ENCODE measurements at places on chromosomes 12 and 14. TPM values are rescaled to one million over a fixed set of nuclear protein-coding genes. Genes with fewer than 3 reads are reported as not detected.

GRCh38 chr14:101229666-101230065 is 326.1 kb upstream of the RTL1 start:
- peak; percentile 43 for DNase-seq

- no peak for DNase-seq
Observed at GRCh38 chr12:12691549-12691948, 4.4 kb downstream of the GPR19 start.

- DNase-seq: no peak
Observed at GRCh38 chr12:20507056-20507455, 138.7 kb downstream of the PDE3A start.

GRCh38 chr12:18703911-18704310 is 33.9 kb downstream of the PLCZ1 start:
- DNase-seq: no peak

- DNase-seq: no peak
Observed at GRCh38 chr14:106586098-106586704, 1059.8 kb downstream of the TMEM121 start.

DNA sequence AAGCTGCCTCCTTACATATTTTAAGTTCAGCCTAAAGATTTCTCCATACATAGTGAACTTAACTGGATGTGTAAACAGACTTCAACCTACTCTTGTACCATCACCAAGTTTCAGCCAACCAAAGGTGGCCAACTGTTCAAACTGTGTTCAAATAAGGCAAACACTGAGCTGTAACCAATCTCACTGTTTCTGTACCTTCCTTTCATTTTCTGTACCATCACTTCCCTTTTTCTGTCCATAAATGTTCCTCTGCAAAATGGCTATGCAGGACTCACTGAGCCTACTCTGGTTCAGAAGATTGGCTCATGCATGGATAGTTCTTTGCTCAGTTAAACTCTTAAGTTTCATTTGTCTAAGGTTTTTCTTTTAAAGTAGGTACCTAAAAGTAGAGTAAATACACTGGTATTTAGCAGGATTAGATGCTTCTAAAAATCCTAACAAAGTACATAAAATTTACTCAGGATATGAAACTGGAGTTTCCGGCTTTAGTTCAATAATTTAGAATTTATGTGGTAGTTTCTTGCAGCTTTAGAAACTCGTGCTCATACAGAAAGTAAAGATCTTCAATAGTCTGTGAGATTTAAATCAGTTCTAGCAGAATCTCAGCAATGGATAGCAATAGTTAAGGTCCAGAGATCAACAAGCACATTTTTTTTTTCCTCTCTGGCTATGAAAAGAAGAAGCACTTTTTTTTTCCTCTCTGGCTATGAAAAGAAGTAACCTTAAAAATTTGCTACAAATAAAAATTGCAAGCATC is 282.0 kb upstream of the PPFIA2 start:
- no peak for DNase-seq

DNA sequence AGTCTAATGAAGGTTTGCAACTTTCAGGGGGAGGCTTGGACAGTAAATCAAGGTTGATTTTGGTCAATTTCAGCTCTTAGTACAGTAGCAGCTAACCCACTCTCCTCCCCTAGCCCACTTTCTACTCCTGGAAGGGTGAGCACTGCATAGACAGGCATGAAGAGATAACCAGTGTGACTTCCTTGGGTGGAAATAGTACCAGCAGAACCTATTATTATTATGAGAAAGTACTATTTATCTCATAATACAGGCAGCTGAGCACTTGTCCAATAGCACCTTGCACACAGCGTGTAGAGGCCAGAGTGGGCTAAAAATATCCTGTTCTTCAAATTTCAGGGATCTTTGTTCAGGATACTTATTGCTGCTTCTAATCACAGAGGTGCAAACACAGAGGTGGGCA is 96.2 kb upstream of the FKBP4 start:
- DNase-seq: no peak

- no peak for DNase-seq
Observed at GRCh38 chr14:66624336-66624937, 116.5 kb downstream of the GPHN start.

DNA sequence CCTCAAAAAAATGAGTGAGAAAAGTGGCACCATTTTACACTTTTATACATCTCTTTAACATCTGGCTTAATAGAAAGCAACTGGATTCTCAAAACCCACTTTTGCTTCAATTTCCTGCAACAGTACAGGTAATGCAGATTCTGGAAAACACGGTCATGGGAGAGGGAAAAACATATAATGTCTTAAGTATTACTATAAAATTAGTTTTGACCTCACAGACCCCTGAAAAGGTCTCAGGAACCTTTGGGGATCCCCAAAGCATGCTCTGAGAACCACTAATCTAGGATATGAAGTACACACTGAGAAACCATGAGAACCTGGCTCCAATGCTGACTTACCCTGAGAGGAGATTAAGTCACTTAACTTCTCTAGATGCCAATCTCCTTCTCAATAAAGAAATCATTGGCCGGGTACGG is 64.7 kb downstream of the PPP2R5E start:
- DNase-seq: no peak

GRCh38 chr12:22396735-22397134 is 62.2 kb upstream of the ST8SIA1 start:
- DNase-seq: no peak

DNA sequence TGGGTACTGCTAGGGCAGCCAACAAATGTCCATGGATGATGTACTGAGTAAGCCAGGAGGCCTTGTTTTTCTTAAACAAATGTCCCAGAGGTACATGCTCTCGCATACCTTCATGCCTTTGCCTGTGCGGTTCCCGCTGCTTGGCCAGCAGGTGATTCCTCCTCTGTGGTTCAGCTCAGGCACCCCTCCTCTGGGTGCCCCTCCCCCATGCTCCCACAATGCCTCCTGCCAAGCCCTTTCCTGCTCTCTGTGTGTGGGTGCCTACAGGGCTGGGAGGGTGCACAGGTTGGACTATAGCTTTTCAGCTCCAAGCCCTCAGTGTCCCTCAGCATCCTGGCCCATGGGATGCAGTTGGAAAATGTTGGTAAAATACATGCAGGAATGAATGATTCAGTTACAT is 23.5 kb downstream of the ASB2 start:
- no peak for DNase-seq

- peak; percentile 82 for DNase-seq
Observed at GRCh38 chr14:74661726-74662450, 49.9 kb upstream of the LTBP2 start.

DNA sequence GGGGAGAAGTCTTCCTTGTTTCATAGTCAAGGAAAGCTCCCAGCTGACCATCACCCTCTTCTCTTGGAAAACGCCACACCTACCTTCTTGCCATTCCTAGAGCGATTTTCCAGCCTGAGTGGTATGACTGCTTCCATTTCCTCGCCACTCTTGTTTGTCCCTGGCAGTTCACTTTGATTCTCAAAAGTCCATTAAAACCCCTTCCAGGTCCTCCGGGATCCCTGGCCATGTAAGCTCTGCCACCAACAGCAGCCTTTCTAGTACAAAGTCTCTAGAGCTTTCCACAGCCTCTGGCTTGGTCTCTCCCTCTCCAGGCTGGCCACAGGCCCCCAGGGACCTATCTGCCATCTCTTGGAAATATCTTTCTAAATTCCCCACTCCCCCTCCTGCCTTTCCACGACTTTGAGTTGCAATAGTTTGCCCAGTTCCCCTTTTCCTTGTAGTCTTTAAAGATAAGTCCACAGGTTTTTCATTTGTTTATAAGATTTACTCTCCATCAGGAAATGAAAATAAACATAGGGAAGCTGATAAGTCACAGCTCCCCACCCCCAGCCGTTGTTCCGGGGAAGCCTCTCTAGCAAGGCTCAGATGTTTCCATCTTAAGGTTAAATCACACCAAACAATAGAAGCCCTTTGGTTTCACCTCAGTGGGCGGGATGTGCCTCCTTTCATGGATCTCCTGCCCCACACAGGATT is 42.9 kb upstream of the SINHCAF start:
- DNase-seq: peak; percentile 31

DNA sequence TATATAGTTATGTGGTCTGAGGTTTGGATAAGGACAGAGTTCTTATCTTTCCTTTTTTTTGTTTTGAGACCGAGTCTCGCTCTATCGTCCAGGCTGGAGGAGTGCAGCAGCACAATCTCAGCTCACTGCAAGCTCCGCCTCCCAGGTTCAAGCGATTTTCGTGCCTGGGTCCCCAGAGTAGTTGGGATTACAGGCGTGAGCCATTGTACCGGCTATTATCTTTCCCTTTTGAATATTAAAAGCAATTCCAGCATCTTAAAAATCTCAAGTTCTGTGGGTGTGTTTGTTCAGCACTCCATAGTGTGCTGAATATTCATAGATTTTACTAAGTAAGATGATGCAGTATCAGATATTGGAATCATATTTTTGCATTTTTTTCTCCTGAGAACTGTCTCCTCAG is 404.4 kb upstream of the RGS6 start:
- no peak for DNase-seq

- DNase-seq: no peak
Observed at GRCh38 chr12:97616946-97617345, 154.3 kb downstream of the RMST start.

DNA sequence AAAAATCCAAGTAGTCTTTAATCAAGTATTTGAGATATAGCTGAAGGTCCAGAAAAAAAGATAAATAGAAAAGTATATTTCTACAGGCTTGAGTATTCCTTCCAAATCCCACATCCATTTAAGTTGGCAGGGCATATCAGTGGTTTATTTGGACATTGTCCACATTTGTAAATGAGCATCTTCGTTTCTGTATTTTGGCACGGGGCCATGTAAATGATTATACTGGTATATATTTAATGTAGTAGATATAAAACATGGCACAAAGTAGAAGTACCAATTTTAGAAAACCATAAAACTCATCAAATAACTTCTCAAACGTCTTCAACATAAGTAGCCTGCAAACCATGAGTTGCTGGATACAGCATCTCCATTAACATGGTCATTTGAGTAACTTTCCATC is 437.4 kb upstream of the SOX5 start:
- no peak for DNase-seq

DNA sequence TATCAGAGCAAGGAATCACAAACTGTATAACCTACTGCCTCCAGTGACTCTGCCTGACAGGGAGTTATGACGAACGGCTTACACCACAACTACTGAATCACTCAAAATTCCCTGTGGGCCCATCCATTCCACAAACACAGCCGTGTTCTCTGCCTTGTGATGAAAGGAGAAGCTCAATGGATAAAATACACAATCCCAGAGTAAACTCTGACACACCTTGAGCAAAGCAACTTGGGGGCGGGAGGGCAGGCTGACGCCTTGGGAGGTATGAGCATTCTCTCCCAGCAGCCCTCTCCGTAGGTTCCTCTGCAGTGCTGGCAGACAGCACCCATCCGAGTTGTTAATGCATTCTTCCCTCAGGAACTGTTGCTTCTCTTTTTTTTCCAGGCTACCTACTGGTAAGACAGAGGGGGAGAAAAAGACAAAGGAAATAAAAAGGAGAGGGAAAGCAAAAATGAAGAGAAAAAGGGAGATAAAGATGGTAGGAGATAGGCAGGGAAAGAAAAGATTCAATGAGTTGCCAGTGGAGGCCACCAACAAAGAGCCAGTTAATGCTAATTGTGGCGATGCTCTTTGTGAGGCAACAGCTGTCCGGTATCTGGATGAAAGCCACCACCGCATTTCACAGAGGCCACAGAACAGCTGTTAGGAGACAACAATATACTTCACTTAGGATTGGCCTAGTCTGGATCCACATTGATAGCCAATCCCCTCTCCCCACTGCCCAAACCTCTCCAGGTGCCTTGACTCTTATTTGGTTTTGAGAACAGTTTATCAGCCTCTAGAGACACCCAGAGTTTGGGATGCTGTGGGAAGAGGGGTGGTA is 4.7 kb upstream of the DIO2 start:
- DNase-seq: no peak

- no peak for DNase-seq
Observed at GRCh38 chr14:38930022-38930421, 173.0 kb downstream of the SEC23A start.

DNA sequence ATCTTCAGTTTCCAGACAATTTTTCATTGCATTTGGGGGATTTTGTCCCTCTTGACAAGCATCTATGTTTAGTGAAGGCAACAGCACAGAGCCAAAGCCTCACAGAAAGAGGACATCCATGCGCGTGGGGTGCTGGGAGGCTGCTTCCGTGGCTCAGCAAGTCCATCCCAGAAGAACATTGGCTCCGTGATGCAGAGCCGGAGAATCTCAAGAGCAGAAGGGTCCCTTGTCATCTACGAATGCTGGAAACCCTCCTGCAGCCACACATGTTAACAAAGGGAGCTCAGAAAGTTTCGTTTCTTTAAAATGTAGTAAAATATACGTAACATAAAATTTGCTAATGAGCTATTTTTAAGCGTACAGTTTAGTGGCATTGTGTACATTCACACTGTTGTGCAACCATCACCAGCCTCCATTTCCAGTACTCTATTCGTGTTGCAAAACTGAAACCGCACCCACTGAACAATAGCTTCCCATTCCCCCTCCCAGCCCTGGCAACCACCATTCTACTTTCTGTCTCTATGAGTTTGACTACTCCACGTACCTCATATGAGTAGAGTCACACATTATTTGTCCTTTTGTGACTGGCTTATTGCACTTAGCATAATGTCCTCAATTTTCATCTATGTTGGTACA is 185.9 kb downstream of the TTC7B start:
- DNase-seq: no peak

DNA sequence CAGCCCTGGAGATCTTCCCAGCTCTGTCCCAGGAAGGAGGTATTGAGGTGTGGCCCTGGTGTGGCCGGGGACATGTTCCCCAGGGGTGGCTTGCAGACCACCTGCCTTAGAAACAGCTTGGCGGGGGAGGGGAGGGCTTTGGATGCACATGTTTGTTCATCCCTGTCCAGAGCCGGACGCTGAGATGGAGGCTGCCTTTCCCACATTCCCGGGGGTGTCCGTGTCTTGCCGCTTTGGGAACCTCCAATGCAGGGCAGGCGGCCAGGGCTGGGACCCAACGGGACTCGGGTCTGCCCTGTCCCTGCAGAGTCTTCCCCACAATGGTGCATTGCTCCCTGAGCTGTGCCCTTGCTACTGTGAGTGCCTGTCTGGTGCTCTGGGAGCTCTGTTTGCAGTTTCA is 319.5 kb upstream of the SFSWAP start:
- no peak for DNase-seq

The ASCL1 gene
- not detected for total RNA-seq

The BCL11B gene
- 1.5 TPM for total RNA-seq

The MYF6 gene
- not detected for total RNA-seq

The KSR2 gene
- total RNA-seq: not detected

The KLRC1 gene
- total RNA-seq: not detected

The GPRC5A gene
- 16.2 TPM for total RNA-seq

The FAM90A1 gene
- total RNA-seq: 0.19 TPM

The SYNE2 gene
- total RNA-seq: 63.4 TPM

The MYRFL gene
- not detected for total RNA-seq

The HDAC7 gene
- 126 TPM for total RNA-seq

The RIMKLB gene
- 56.3 TPM for total RNA-seq

The CLEC4D gene
- total RNA-seq: 0.71 TPM
